Stimulated activated CD4-positive, alpha-beta T cell treated with anti-CD3 and anti-CD28 coated beads, Interleukin-4, amount 100 ng/mL, for 1 hour (primary cell): ENCODE measurements at places on chromosomes 3 and 15.

- DNase-seq, result no peak
Observed at GRCh38 chr3:25377042-25377441, 51.0 kb upstream of the RARB start.

- DNase-seq, result no peak
Observed at GRCh38 chr3:122310361-122310760, 14.7 kb upstream of the CSTA start.

DNA sequence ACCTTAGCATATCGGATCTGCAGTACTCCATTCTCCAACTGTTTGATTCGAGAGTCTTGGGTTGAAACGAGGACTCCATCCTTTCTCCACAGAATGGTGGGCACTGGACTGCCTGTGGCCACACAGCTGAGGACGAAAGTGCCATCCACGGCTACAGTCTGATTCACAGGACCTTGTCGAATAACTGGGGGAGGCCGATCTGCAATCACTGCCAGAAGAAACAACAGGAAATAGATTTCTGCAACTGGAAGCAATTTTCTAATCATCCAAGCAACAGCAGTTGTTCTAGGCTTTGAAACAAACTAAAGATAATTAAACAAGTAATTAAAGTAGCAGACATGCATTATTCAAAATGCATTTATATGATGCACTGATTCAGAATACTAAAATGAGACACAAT lies 1097.7 kb downstream of the ROBO1 start:
- no peak for DNase-seq

DNA sequence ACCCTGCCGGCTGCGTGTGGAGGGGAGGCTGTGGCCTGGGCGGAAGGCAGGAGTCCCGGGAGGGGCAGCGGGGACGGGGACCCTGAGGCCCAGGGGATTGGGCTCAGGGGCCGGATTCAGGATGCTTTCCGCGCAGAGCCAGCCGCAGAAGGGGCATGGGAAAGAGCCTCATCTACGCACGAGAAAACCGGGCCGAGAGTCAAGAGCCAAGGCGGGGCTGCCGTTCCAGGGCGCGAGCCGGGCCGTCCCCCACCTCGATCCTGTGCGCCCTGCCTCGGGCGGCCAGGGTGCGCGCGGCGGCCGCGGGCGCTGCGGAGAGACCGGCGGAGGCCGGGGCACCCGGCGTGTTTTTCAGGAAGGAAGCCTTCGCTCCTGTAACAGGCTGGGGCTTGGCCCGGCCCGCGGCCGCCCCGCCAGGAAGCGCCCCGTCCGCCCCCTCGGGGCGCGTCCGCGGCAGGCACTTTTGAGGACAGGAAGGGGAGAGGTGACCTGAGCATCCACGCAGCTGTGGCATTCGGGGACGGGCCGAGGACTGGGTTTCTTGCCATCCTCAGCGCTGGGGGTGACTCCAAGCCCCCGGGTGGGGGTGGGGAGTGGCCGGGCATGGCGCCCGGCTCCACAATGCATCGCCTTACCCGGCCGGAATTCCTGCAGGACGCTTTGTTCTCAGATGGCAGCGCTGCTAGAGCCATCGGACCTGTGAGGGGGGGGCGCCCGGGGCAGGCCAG lies 62.3 kb upstream of the GATA2 start:
- no peak for DNase-seq

GRCh38 chr3:54021071-54021470 lies 101.3 kb upstream of the CACNA2D3 start:
- no peak for DNase-seq

GRCh38 chr3:181252631-181253030 lies 263.1 kb upstream of the DNAJC19 start:
- DNase-seq, result no peak
